ENCODE measurements at places on chromosomes 2 and 18.

- DNase-seq = no peak
Observed at GRCh38 chr2:24985511-24985910, 13.8 kb upstream of the DNAJC27 start.

DNA sequence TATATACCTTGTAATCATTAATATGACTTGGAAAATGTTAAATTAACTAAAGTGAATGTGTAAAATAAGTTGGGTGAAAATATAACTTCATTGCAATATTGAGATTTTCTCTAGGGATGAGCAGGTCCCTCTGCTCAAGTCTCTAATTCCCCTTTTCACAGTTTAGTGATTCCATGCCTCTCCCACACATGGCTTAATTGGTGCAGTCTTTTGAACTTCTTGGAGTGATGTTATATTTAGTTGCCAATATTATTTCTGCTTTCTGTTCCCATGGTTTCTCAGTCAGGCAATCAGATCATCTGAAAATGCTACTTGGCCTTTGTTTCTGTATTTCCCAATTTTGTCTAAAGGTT, 233.7 kb upstream of the SPOPL start:
- DNase-seq = no peak

- DNase-seq = no peak
Observed at GRCh38 chr2:144596073-144596871, 76.4 kb upstream of the ZEB2 start.

DNA sequence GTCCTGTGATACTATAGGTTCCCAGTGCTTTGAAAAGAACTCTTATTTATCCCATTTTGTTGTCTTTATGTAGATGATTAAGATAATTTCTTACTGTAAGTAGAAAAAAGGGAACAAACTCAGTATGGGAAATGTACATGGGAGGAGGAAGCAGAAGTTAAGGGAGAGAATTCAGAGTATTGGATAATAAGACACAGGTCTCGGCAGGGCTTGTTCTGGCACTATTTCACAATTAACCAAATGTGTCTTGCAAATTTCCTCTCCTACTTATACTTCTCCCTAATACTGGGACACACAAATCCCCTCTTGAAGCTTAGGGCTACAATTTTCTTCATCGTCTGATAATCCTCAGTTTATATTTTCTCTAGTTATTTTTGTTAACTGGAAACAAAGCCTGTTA, 744.0 kb downstream of the ADCYAP1 start:
- DNase-seq = no peak

GRCh38 chr2:148664229-148664628, 19.7 kb downstream of the EPC2 start:
- no peak for DNase-seq

All from substantia nigra (tissue), 51 donors.